ENCODE measurements at places on chromosomes 4 and X.
A peak's percentile ranks its signal among the peaks of the same experiment; 100 is the strongest.

GRCh38 chr4:83074086-83074704 is 39.2 kb downstream of the COPS4 start:
- peak; percentile 91 for DNase-seq

DNA sequence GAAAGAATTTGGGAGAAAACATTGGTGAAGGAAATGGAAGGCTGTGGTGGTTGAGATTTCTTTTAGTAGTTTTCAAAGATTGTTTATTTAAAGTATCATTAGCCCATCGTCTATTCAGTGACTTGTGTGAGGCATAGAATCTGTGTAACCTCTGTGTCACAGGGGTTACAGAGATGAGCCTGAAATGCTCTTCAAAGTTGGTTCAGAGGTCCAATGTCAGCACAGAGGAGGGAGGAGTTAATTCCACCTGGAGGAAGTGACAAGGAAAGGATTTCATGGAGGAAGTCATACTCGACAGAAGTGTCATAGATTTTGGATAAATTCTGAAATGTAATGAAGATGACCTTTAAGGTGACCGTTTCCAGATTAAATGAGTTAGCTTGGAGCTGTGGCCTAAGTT is 8.2 kb downstream of the MAOA start:
- no peak for DNase-seq

GRCh38 chr4:113901994-113902787 is 77.3 kb downstream of the ARSJ start:
- DNase-seq: no peak

- peak; percentile 5 for DNase-seq
Measured at GRCh38 chr4:74934016-74934831, 1.3 kb downstream of the PARM1 start.

DNA sequence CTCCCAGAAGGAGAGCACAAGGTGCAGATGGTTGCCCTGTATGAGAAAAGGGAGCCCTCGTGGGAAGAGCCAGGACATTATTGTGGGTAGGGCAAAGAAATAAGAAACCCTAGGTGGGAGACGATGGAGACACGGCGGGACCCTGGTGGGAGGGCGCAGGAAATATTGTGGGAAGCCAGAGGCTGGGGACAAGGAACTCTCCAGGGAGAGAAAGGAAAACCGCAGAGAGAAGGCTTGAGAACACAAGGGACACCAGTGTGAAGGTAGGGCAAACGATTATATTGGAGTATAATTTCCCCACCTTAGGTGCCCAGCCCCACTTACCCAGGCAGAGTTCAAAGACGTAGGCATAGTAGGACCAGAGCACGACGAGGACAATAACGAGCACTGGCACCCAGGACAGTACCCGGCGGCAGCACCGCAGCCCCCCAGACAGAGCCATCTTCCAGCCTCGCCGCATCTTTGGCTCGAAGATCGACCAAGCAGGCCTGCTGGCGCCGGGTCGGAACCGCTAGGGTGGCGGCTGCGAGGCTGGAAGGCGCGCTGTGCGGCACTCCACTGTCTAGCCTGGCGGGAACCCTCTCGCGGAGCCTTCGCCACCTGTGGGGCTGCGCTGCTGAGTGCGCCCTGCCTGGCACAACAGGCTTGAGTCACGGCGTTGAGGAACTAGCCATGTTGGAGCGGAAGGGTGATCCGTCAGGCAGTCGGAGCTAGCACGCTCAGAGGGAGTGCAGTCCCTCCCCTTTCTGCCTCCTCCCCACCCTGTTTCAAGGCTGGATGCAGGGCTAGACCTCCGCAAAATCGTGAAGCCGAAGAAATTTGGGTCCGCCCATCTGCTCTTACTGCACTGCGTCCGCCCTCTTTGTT is at the start of gene ZDHHC15:
Gene ZDHHC15 (minus strand): TSS at position 473 of the 867 bp plus-strand sequence. CDS start 13 bp downstream, at position 460.
- peak; percentile 4 for DNase-seq

DNA sequence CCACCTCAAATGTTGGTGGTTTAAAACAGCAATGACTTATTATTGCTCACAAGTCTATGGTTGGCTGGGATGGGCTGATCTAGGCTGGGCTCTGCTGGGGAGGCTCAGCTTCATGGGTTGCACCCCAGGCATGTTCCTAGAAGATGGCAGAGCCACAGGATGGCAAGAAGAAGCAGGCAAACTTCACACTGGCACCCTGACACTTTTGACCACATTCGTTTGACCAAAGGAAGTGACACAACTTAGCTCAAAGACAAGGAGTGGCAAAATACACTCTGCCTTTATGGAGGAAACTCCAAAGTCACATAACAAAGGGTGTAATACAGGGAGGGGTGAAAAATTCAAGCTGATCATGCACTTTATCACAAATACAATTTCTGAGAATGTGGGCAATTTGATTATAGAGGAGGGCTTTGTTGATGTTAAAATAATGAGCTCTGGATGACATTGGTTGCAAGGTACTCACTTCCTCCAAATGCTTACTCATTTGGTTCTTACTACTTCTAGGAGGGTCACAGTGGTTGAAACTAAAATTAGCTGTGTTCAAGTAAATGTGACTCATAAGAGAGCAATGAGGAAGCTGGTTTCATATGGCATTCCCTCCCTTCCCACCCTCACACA is 249.2 kb upstream of the RPS6KA3 start:
- peak; percentile 82 for DNase-seq

GRCh38 chr4:175784986-175785525 is 27.0 kb downstream of the GPM6A start:
- DNase-seq: no peak

GRCh38 chr4:44145868-44146267 is 302.7 kb downstream of the KCTD8 start:
- DNase-seq: no peak

GRCh38 chr4:109390115-109390768 is 43.4 kb upstream of the SEC24B start:
- DNase-seq: no peak

GRCh38 chr4:80153874-80154544 is 43.3 kb upstream of the PRDM8 start:
- DNase-seq: peak; percentile 58

GRCh38 chr4:116639070-116639577 is 446.3 kb downstream of the TRAM1L1 start:
- no peak for DNase-seq

DNA sequence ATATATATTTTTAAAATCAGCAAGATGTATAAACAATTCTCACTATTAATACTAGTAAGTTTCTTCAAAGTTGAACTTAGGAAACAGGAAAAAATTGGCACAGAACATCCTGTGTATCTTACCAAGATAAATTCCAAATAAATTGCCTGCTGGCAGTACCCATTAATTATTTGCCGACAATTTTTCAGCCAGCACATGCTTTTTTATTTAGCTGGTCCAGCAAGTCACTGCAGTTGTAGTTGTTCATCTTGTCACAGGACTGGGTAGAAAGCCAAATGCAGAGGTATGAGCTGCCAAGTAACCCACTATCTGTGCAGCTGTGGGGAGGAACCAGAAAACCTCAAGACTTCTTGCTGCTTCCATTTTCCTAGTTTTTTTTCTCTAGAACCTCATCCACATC is 113.4 kb downstream of the PACRGL start:
- DNase-seq: peak; percentile 29

DNA sequence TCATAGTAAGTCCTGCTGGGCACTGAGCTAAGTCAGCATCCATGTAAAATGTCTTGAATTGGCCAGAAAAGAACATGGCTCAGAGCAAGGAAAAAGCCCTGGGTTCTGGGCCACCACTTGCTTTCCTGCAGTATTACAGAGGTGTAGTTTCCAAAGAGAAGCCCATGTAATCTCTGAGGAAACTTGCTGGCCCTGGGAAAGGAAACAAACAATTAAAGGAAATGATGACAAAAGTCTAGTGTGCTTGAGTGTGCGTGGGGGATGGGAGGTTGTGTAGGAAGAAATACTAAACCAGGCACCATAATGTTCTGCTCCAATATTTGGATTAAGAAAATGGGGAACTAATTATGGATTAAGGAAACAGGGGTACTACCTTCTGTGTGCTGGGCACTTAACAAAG is 39.5 kb upstream of the SMIM10L2A start:
- DNase-seq: no peak

- no peak for DNase-seq
Measured at GRCh38 chr4:159051245-159052071, 51.4 kb upstream of the RAPGEF2 start.

DNA sequence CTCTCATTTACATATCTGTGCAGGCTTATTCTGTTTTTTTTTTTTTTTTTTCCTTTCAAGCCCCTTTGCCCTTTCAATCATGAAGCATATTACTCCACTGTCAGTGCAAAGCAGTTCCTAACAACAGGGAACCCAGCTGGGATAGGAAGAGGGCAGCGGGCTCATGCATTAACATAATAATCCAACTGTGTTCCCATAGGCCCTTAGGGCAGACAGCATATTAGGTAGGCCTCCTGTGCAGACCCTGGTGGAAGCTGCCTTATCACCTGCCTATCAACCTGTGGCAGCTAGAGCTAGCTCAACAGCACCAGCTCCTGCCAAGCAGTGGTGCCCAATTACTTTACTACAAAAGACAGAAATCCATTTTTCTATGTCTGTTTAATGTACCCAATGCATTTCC is 49.3 kb downstream of the SLC10A7 start:
- DNase-seq: no peak
